Fibroblast of the aortic adventitia (primary cell): ENCODE measurements at places on chromosomes 1 and 21. TPM values are rescaled to one million over a fixed set of nuclear protein-coding genes. Genes with fewer than 3 reads are reported as not detected.

TMEM269 gene
- total RNA-seq, result 0.09 TPM in 1 of 2 replicates, not detected in the other

CELA3B gene
- total RNA-seq, result not detected in 2 replicates

MPL gene
- not detected in 2 replicates for total RNA-seq

PADI2 gene
- 0.09 and 0.16 TPM in 2 replicates for total RNA-seq

PCBP3 gene
- total RNA-seq, result 1.2 and 4.2 TPM in 2 replicates

CD101 gene
- 0.09 and 0.41 TPM in 2 replicates for total RNA-seq

- no peak for DNase-seq
Observed at GRCh38 chr1:32623775-32624174, 26.6 kb downstream of the ZBTB8OS start.

DNA sequence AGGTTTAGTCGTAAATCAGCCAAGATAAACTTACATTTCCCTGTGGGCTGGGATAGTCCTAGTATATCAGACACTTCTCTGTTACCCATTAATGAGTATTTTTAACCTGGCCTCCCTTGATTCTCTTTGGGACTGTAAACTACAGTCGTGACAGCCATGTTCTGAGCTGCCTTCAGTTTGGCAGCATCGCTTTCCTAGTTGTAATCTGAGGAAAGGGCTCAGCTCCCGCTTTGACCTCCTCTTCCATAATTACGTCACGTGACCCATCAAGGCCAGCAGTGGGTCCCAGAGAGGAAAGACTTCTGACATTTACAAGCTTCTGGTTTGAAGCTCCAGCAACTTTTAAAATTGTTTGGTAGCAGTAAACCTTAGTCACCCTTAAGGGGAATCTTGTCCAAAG, 34.6 kb upstream of the MTR start:
- no peak for DNase-seq
